T-helper 1 cell (primary cell): ENCODE measurements at places on chromosomes 6 and 20.

DNA sequence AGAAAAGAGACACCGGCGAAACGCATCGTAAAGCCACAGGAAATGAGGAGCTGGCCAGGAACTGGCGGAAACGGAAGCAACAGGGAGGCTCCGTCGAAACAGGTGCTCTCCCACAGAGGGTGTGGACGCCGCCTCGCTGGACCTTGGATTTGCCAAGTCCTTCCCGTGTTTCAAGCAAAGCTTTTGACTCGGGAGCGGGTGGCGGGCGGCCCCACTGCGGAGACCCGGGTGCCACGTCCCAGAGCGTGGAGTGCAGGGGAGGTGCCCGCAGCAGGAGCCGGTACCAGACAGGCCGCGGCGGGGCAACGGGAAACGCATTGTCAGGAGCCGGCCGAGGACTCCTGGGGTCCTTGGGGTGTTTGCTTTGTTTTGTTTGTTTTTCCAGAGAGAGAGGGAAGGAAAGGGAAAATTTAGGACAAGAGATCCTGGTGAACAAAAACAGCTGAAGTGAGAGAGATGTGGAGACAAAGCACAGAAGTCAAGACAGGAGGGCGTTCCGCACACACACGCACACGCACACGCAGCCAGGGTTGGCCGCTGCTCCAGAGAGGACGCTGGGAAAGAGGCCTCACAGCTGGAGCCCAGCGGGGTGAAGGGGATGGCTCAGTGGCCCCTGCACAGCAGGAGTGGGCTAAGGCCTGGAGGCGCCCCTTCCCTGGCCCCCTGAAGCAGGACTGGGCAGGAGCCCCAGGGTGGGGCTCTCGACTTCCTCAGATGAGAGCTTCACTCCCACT lies 50.9 kb upstream of the CHRNA4 start:
- no peak for DNase-seq

DNA sequence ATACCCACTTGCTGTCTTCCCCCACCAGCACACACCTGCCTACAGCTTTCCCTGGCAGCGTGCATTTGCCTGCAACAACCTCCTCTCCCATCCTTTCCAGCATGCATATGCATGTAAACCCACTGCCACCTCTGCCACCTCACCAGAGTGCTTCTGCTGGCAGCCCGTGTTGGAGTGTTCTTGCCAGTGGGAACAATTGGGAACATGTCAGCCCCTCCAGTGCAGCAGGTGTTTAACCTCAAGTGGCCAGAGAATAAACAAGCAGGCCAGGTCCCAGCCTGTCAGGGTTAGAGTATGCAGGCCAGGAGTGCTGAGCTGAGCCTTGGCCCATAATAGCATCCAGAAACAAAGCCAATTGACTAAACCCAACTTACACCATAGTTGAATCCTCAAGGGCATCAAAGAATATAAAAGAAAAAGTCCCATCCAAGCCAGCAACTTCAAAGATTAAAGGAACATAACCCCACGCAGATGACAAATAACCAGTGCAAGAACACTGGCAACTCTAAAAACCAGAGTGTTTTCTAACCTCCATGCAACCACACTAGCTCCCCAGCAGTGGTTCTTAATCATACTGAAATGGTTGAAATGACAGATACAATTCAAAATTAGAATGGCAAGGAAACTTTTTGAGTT lies 1212.1 kb upstream of the CITED2 start:
- DNase-seq, result no peak

- no peak for DNase-seq
Observed at GRCh38 chr6:5422321-5422915, 161.1 kb downstream of the FARS2 start.

DNA sequence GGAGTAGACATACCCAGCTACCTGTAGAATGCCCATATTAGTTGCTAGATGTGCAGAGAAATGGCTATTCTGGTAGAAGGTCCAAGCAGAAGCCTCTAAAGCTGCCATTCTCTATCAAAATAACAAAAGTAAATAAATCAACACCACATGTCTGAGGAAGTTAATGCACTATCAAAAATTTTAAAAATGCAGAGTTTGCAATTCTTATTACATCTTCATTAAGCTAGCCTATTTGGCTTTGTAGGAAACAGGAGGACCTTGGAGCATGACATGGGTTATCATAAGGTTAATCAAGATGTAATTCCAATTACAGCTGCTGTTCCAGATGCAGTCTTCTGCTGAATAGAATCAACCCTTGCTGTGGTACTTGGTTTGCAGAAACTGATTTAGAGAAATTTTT lies 188.4 kb downstream of the TBX18 start:
- no peak for DNase-seq

- no peak for DNase-seq
Observed at GRCh38 chr20:19543101-19543500, 215.0 kb upstream of the RIN2 start.
